Umbilical cord (tissue), 2 donors: ENCODE measurements at places on chromosomes 7 and 10. TPM values are rescaled to one million over a fixed set of nuclear protein-coding genes. Genes with fewer than 3 reads are reported as not detected.

GRCh38 chr7:81469153-81469868 is 300.5 kb downstream of the HGF start:
- peak; percentile 17 for DNase-seq

- no peak for DNase-seq
Observed at GRCh38 chr7:77888998-77889397, 90.4 kb downstream of the PHTF2 start.

- no peak for DNase-seq
Observed at GRCh38 chr7:25009257-25009656, 29.3 kb upstream of the OSBPL3 start.

The C10orf62 gene
- 0.96 TPM for total RNA-seq

The AS3MT gene
- 4.8 TPM for total RNA-seq

DNA sequence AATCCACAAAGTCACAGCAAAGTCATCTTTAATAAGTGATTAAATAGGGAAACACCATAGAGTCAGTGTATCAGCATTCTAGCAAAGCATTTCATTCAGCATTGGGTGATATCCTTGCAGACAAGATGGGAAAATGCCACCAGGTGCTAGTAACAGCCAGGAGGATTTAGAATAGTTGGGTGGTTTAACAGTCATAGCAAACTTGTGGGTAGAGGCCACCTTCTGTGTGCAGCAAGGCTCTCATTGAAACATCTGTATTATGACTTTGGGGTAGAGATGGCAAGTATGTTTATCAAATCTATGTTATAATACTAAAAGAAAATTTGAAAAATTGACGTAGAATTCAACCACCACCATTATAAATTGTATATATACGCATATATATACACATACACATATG is 26.4 kb upstream of the ADO start:
- DNase-seq = no peak

DNA sequence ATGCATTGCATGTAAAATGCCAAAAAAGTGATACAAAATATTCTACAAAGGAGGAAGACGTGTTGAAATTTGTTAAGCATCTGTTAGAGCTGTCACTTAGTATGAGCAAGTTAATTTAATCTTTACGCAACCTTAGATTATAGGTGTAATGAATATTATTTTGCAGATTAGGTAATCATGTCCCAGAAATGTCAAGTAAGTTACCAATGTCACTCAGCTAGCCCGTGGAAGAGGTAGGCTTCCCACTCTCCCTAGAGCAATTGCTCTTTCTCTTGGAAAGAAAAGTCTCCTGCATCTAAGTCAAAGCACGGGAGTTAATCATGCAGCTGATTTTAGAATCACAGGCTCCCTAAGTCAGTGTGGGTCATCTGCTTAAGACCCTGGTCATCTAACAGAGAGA is 830.4 kb upstream of the IGFBP3 start:
- DNase-seq = no peak

DNA sequence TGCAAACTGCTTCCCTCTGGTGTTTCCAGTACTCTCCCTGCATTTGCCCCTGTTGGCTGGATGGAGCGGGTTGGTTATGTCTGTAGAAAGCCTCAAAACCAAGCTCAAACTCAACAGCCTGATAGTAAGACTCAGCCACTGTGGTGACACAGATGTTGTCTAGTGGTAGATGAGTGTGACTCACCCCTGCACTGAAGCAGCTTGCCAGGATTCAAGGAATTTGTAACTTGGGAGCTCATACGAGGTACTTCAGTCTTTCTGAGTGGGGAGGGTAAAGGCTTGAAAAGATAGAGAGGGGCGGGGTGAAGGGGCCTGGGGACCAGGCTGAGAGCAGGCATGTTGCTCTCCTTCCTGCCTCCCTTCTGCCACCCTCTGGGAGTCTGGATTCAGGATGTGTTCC is 22.9 kb upstream of the AQP1 start:
- DNase-seq = peak; percentile 94

The CCDC146 gene
- total RNA-seq = 16.6 TPM

- DNase-seq = no peak
Observed at GRCh38 chr10:32348297-32349198, 1.6 kb upstream of the EPC1 start.

GRCh38 chr10:119112056-119112455 is 8.1 kb downstream of the DENND10 start:
- DNase-seq = no peak

The CPN1 gene
- total RNA-seq = not detected

DNA sequence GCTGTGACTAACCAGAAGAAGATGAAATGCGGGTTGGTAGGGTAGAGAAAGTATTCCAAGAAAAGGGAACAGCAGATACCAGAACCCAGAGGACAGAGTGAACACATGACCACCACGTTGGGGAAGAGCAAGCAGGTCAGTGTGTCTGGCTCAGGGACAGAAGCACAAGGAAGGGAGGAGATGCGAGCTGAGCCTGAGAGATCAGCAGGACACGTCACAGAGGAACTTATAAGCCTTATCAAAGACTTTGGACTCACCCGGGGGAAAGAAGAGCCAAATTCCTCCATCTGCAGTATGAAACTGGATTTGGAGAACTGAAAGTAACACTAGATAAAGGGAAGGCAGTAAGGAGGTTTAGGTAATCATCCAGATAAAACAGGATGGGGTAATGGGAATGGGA is 232.1 kb upstream of the NPVF start:
- peak; percentile 94 for DNase-seq
